ENCODE measurements at places on chromosomes 7 and 10.

DNA sequence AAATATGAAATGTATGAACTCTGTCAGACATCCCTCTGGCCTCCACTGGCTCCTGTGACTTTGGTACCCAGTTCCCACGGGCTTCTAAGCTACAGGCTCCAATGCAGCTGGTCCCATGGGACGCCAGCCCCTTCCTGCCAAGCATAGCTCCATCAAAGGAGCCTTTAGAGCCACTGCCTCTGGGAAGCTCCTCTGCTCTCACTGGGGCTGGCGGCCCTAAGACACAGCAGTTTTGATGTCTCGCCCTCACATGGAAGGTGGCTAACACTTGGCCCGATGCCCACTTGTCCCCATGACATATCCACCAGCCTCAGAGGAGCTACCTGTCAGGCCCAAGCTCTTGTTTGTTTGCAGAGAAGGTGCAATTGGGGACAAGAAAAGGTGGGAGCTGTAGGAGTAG, 453.7 kb upstream of the LRRN3 start:
- no peak for DNase-seq

GRCh38 chr10:21280971-21281572, 244.4 kb downstream of the SKIDA1 start:
- no peak for DNase-seq

- no peak for DNase-seq
These were observed 1120.0 kb downstream of the SORCS1 start for GRCh38 chr10:106044503-106044902.

- no peak for DNase-seq
These were observed 55.9 kb downstream of the MYO3A start for GRCh38 chr10:25989951-25990350.

GRCh38 chr10:121772884-121773283, 154.9 kb downstream of the ATE1 start:
- DNase-seq = no peak

DNA sequence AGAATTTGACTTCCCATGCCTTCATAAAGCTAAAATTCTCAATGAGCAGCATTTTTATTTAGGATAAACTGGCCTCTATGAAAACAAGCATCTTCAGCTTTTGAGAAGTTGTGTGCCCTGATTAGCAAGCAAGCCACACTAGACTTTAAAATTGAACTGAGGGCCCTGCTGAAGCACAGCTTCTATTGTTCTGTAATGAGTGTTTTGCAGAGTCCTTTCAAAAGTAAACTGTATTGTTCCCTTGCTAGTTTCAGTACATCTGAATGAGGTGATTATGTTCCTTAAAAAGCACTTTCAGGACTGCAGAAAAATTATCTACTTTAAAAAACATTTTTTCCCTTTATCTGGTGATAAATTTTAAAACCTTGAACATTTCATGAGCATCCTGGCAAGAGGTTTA, 113.3 kb upstream of the PRPS1L1 start:
- no peak for DNase-seq

- no peak for DNase-seq
These were observed 724.8 kb downstream of the INHBA start for GRCh38 chr7:40978047-40978446.

GRCh38 chr7:155951554-155952158, 139.4 kb upstream of the SHH start:
- no peak for DNase-seq

DNA sequence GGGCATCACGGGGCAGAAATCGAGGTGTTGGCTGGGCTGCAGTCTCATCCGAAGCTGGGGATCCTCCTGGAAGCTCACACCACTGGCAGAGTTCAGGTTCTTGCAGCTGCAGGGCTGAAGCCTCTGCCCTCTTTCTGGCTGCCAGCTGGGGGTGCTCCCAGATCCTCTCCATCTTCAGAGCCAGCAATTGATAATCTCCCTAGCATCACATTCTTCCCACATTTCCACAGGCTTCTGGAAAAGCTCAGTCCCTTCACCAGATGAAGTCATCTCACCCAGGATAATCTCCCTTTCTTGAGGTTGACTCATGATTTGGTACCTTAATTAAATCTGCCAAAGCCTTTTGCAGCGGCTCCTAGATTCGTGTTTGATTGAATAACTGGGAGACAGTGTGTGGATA, 55.2 kb downstream of the NRP1 start:
- DNase-seq = no peak

DNA sequence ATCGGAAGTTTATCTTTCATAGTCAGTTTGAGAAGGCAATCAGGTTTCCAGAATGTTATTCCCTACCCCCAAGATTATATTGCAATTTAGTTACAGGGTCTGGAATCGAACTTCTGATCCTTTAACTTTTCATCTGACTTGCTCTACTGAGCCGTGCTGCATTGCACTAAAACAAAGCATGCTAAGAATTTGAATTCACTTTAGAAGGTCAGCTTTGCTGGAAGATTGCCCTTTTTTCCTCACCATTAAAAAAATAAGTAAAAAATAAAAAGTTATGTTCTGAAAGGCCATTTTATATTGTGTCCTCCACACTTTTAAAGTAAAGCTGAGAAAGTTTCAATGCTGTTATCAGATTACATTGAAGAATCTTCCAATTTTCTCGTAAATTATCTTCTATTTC, 388.8 kb upstream of the PHF14 start:
- DNase-seq = no peak

DNA sequence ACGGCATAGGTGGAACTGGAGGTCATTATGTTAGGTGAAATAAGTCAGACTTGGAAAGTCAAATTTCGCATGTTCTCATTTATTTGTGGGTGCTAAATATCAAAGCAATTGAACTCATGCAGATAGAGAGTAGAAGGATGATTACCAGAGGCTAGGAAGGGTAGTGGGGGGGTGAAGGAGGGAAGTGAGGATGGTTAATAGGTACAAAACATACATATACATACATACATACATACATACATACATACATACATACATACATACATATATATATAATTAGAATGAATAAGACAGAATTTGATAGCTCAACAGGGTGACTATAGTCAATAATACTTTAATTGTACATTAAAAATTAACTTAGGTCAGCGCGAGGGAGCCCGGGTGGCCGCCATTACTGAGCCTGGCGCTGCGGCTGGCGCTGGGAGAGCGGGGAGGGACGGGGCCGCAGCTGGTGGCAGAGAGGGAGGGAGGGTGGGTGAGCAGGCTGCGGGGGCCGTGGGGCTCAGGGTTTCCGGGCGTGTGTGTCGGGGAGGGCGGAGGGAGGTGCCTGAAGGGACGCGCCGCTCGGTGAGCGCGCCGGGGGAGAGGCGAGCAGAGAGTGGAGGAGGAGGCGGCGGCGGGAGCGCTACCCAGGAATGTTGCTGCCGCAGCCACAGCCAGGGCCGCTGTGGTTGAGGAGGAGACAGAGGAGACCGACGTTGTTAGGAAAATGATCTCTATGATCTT, 85.8 kb upstream of the EGFR start:
- DNase-seq = no peak

GRCh38 chr10:114166043-114166442, 8.0 kb downstream of the CCDC186 start:
- DNase-seq = no peak

DNA sequence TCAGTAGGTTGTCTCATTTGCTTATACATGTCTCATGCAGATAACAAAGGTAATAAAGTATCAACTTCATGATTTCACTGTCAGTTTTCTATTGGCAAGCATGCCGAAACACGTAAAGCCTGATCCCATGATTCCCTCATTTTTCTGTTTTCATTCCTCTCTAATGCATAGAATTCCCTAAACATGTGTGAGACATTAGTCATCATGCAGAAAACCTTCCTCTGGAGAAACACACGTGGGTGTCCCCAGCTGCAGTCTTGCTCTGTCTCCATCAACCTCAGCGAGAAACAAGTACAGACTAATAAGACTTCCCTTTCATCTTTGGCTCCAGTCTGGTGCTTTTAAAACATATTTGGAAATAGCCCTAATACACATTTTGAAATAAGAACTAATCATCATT, 432.7 kb upstream of the VSTM2A start:
- DNase-seq = no peak

DNA sequence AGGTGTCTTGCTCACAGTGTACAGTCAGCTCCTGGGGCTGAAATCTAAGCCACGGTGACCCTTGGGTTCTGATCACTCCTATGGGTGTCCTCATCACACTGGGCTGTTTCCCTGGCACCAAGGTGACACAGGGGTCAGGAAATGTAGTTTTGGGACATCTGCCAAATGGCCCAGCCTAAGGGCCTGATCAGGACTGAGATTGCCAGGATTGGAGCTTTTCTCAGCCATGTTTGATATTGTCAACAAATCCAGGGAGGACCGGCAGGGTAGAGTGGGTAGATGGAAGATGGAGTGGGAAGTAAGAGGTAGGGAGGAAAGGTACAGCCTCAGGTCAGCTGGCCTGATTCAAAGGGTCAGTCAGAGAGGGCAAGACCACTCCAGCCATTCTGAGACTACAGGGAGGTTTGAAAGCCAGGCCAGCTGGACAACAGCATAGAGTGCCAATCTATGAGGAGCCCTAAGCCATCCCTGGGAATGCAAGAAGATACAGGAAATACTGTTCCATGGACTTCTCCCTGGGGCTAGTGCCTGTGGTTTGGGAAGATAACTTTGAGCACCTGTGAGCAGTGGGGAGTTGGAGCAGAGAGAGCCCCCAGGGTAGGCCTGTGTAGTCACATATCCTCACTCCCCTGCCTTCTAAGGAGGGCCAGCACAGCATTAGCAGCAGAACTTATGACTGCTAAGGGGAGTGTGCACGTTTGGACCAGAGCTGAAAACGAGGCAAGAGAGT, 377.3 kb upstream of the ZMIZ1 start:
- no peak for DNase-seq

GRCh38 chr10:12214763-12215218, 18.8 kb downstream of the CDC123 start:
- DNase-seq = peak; percentile 64

DNA sequence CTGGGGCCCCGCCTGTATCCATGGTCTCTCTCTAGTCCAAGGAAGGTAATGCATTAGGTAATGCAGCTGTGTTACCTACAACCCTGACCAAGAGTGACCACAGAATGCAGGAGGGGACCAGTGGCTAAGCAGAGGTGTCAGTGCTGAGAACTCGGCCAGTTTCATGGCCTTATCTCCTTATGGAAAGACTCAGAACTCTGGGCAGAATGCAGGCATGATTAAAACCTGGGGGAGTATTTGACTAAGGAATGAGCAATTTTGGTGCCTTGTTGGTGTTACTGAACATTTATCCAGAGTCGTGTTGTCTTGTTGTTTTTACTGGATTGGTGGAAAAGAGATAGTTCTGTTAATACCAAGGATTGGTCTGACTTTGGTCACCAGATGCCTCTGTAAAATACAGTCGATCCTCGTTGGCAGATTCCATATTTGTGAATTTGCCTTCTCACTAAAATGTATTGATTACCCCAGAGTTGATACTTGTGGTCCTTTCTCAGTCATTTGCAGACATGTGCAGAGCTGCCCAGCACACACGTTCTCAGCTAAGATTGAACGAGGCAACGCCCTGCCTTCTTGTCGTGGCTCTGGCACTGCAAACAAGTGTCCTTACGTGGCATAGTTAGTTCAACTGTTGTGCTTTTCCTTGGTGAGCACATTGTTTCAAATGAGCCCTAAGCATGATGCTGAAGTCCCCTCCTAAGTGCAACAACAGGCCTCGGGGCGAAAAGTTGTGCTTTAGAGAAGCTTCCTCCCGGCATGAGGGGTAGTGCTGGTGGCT, 135.7 kb upstream of the BTBD16 start:
- no peak for DNase-seq

DNA sequence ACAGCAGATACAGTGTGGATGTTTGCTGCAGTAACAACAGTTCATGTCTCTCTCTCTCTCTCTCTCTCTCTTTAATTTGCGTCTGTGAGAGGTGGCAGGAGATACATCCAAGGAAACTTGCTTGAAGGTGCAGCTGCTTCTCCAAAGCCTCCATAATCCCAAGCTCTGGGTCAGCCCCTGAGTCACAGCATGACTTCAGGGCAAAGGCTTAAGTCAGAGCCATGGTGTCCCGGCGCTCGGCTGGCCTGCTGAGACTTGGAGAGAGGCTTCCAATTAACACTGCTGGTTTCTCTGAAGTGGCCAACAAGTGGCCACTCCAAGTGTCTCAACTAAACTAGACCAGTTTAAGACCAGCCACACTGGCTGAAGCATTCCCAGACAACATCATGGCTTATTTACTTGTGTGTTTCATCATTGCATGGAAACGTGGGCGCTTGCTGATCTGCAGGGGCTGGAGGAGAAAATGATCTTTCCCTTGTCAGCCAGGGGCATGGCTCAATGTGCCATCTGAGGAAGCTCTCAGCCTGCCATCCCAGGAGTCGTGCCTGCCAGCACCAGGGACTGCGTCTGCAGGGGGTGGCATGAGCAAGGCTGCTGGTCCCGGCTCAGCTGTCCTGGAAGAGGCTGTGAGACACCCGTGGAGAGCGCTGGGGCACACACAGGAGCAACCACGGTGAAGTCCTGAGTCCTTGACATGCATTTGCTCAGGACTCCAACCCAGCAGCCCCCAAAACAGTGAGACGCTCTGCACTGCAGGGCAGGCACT, 254.2 kb downstream of the COBL start:
- no peak for DNase-seq

DNA sequence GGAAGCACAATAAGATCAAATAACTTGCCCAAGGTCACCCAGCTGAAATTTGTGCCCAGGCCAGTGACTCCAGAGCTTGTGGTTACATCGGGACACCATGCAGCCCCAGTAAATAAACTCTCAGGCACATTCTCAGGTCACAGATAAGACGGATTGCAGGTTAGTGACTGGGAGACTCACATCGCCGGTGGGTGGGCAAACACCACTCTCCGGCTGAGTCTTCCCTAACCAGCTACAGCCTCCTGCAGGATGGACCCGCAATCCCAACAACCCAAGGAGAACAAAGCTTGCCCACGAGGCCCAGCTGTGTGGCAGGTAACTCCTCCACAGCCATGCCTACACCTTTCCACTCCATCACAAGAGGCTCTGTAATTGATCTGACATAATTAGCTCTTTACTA, 81.7 kb upstream of the EFCAB10 start:
- DNase-seq = no peak

- no peak for DNase-seq
These were observed 379.2 kb downstream of the CALN1 start for GRCh38 chr7:72032934-72033333.

GRCh38 chr7:78472519-78472918, 673.9 kb downstream of the PHTF2 start:
- DNase-seq = no peak

DNA sequence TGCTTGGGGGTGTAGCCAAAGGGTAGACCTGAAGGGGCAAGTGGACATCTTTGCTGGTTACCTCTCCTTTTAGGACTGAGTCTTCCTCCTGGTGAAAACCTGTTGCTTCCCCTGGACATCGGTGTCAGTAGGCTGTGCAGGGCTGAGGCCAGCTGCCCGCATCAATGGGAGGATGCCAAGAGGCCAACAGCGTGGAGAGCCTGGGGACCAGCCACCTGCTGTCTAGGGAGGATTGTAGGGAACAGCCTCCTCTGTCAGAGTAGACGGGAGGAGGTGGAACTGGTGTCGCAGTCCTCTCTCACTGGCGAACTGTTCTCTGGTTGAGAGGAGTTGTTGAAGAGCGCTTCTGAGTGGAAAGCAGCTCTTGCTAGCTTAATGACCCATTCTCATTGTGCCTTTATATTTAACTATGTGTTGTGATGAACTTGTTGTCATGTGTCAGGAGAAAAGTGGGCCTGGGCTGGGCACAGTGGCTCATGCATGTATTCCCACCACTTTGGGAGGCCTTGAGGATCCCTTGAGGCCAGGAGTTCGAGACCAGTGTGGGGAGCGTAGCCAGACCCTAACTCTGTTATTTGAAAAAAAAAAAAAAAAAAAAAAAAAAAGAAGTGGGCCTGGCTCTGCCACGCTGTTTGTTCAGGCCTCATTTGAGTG, 1.8 kb downstream of the SUFU start:
- DNase-seq = no peak

- DNase-seq = no peak
These were observed 166.6 kb upstream of the TCF7L2 start for GRCh38 chr10:112783351-112784021.

- DNase-seq = peak; percentile 47
These were observed 599.3 kb upstream of the CELF2 start for GRCh38 chr10:10418387-10418786.

Data from activated naive CD4-positive, alpha-beta T cell treated with anti-CD3 and anti-CD28 coated beads for 36 hours (primary cell).